ENCODE measurements at places on chromosomes 5 and 9.

DNA sequence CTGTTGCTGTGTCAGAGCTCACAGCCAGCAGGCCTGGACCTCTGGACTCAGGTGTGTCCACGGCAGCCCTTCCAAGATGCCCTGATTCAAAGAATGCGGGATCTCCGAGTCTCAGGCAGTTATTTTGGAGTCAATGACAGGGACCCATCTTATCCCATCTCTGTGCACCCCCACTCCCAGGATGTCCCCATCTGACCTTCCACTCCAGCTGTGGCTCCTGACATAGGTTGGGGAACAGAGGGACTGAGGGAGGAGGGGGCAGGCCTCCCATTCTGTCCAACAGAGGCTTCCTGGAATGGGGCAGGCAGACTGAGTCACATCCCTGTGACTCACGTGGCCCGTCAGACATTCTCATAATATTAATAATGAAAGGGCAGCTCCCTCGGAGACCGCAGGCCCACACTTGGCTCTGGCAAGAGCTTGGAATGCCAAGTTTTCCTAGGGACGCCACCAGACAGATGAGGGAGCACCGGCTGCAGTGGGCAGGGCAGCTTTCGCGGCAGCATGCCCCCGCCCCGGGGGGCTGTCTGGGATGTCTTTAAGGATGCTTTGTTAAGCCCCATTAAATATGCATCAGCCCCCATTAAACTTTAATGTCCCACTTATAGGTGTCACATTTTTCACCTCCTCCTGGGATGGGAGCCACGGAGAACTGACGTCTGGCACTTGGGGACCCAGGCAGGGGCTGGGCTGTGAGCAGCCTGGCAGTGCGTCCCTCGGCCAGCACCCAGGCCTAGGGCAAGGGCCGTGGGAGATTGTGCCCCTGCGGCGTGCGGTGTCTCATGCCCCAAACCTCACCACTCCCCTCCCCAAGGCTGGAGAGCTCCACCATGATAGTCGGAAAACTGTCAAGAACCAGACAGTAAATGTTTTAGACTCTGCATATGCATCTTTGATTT, 23.6 kb upstream of the FIBCD1 start:
- DNase-seq, result no peak

GRCh38 chr5:32865475-32865874, 154.4 kb downstream of the NPR3 start:
- DNase-seq, result no peak

DNA sequence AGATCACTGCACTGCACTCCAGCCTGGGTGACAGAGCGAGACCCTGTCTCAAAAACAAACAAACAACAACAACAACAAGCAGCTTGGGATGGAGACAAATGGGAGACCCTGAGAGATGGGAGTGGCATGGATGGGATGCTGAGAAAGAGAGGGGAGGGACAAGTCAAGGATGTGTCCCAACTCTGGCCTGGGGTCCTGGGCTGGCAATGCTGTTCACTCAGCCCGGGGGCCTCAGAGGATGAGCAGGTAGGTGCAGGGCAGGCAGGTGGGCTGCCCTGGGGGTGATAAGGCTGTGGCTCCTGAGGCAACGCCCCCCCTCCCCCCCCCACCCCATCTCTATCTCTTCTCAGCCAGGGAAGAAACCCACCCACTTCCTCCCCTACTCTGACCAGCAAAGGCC, 123.0 kb downstream of the LHX2 start:
- no peak for DNase-seq

GRCh38 chr5:94903726-94904125, 285.3 kb downstream of the SLF1 start:
- DNase-seq, result no peak

DNA sequence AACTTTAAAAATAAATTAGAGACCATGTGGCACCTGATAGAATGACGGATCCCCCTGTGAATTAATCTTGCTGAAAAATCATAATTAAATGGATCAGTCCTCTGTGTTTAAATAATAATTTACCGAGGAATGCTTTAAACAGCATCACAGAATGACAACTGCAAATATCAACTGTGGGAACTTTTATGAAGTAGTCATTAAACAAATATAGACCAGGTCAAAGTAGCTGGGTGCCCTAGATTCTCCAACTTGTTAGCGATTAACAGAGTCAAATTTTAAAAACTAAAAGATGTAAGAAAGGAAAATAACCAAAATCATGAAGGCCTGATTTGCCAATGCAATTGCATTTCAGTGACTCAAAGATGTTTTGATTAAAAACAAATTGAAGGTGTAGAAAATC, 933.4 kb downstream of the PTPRD start:
- DNase-seq, result no peak

- DNase-seq, result no peak
Observed at GRCh38 chr9:132266017-132266416, 88.8 kb downstream of the SETX start.

DNA sequence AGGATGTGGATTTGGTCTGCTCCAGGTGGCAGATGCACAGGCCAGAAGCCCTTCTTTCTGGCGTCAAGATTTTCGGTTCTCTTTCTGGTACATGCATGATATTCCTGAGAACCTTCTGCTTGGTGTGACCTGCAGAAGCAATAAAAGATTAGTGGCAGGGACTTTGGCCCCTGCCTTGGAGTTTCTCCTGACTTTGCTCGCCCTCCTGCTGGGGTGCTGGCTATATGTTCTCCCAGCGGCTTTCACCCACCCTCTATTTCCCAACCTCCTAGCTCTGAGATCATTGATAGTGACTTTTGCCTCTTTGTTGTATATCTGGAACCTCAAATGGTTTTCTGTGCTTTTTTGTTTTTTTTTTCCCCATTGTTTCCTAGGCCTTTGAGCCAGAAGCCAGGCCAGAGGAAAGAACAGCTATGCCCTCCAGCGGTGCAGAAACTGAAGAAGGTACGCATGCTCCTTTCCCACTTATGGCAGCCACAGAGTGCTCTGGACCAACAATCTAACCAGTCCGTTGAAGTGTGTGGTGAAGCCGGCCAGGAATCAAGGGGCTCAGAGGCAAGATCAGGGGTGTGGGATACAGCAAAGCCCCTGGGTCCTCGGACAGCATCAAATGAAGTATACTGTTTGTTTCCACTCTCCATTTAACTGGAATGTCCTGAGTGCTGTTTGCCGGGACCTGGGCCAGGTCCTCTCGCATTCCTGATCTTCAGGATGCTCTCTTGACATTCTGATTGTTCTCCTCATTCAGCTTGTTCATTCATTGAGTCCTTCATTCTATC, 154.5 kb downstream of the ARHGEF28 start:
- DNase-seq, result no peak

DNA sequence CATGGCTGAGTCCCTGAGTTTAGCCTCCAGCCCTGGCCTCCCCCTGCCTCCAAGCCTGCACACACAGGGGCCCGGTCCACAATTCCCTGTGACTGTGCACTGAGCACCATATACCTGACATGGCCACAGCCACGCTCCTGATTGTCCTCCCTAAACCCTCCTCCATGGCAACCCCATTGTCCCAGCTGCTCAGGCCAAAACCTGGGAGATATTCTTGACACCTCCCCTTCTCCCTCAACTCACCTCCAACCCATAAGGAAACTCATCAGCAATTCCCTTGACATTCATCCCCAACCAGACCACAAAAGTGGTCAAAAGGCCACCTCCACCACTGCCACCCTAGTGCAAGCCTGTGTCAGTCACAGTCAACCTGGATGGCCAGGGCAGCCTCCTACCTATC, 107.5 kb upstream of the MVB12B start:
- DNase-seq, result no peak

- no peak for DNase-seq
Observed at GRCh38 chr5:179919487-179920060, 11.9 kb upstream of the TBC1D9B start.

DNA sequence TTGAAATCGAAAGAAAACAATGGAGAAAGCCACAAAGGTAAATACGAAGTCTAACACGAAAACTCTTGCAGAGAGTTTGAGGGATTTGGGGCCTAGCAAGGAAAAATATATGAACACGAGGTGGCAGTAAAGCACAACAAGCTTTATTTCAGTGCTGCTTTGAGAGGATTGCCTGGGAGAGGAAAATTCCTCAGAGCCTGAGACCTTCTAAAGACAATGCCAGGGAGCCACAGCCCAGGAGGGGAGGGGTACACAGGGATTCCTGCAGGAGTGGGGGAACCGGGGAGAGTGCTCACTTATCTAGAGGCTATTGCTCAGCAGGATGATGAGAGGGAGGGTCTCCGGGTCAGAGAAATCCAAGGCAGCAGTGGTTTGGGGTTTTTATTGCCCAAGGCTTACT, 134.9 kb upstream of the ADCY2 start:
- no peak for DNase-seq

DNA sequence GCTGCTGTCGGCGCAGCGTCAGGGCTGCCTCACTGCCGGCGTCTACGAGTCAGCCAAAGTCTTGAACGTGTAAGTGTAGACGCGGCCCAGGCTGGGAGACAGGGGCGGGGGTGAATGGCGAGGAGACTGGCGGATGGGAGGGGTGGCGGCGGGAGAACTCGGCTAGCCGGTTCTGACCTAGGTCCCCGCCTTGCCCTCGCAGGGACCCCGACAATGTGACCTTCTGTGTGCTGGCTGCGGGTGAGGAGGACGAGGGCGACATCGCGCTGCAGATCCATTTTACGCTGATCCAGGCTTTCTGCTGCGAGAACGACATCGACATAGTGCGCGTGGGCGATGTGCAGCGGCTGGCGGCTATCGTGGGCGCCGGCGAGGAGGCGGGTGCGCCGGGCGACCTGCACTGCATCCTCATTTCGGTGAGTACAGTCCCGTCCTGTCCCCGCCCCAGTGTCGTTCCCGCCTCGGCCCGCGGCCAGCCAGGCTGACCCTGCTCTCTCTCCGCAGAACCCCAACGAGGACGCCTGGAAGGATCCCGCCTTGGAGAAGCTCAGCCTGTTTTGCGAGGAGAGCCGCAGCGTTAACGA, 745 bp downstream of the GADD45G start:
- no peak for DNase-seq

- DNase-seq, result no peak
Observed at GRCh38 chr5:123036391-123037103, at the start of gene PPIC. PPIC (minus strand) TSS chr5:123036725; CDS start chr5:123036625, 100 bp downstream.

DNA sequence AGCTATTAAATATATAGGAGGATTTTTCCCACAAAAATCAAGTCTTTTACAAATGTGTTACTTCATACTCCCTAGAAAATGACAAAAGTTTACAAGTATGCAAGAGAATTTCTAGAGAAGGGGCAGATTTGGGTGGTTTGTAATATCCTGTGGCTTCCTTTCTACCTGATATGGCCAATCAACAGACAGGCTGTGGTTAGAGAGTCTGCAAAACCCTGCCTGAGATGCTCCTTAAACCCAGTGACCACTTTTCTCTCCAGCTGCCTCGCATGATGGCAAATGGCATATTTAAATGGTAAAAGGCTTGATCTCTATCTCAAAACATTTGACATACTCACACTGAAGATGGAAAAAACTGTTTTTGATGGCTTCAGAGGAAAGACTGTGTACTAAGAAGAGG, 550.1 kb upstream of the ZNF462 start:
- DNase-seq, result no peak

DNA sequence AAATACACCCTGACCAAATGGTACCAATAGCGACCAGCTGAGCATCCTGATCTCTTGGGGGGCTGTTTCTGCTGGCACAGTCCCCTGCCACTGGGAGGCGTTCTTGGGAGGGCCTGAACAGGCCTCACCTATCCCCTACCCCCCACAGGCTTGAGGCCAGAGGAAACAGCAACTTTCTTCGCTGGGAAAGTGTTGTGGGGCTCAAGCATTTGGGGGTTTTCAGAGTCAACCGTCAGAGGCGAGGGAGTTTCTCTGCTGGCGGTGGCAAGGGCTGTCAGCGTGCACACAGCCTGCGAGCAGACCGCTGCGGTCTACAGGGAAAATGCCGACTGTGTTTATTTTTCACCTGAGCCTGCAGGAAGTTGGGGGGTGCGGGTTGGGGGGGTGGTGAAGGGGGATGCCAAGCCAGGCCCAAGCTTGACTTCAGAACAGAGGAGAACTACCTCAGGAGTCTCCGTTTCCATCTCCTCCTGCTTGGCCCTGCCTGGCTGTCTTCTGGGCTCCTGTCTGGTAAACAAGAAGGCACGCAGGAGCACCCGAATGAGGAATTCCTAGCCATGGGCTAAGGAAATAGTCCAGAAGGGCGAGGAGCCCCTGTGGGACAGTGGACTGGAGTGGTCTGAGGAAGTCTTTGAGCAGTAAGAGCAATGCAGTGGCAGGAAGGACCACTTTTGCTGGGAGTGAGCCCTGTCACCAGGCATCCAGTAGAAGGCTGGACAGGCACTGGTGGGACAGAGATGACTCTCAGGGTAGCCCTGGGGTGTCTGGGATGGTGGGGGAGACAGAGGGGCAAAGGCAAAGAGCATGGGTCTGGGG, 18.1 kb downstream of the TCF7 start:
- no peak for DNase-seq

DNA sequence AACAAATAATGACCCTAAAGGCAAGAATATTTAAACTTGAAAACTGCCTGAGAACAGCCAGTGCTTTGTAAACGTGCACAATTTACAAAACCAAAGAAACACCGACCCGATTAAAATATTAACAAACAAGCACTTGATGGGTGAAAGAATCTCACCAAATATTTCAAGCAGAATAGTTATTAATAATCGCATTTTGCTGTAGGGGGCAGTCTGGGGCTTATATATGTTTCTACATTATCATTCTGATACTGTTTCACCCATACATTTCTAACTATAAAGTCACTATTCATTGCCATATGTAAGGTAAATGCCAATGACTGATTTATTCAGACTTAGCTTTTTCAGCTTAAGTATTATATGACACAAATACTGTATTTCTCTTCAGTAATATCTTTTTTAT, 37.7 kb downstream of the UBAP2 start:
- no peak for DNase-seq

- DNase-seq, result no peak
Observed at GRCh38 chr9:126261584-126262356, 64.9 kb upstream of the MVB12B start.

DNA sequence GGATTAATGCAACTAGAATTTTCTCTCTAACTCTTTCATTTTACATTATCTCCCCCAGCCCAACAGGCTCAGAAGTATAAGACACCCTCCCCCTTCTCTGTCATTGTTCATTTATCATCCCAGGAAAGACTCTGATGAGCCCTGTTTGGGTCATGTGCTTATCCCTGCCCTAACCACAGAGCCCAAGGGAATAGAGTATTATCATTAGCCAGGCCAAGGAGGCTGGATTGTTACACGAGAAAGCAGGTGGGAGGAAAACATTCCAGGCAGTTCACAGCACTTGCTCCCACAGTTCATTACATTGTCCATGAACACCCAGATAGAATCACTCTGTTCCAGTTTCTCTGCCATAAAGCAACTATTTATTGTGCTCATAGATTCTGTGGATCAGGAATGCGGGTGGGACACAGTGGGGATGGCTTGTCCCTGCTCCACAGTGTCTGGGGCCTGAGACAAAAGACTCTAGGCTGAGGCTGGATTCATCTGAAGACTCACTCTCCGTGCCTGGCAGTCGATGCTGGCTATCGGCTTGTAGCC, 59.5 kb upstream of the TMEM215 start:
- DNase-seq, result no peak

DNA sequence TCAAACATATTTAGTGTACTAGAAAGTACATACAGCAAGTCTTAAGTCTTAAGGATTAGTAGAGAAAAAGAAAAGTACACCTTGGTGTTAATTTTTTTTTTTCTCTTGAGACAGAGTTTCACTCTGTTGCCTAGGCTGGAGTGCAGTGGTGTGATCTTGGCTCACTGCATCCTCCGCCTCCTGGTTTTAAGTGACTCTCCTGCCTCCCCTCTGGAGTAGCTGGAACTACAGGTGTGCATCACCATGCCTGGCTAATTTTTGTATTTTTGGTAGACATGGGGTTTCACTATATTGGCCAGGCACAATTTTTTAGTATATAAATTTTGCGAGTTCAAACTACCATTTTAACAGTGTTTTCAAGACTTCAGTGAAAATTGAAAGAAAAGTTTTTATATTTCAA, 1941.1 kb upstream of the CDH6 start:
- no peak for DNase-seq

Measured in stimulated activated CD4-positive, alpha-beta T cell treated with anti-CD3 and anti-CD28 coated beads, Interleukin-1b, Interleukin-23, amount 100 ng/mL, for 1 hour (primary cell).